ENCODE measurements at places on chromosomes 3 and 15.
A peak's percentile ranks its signal among the peaks of the same experiment; 100 is the strongest.

DNA sequence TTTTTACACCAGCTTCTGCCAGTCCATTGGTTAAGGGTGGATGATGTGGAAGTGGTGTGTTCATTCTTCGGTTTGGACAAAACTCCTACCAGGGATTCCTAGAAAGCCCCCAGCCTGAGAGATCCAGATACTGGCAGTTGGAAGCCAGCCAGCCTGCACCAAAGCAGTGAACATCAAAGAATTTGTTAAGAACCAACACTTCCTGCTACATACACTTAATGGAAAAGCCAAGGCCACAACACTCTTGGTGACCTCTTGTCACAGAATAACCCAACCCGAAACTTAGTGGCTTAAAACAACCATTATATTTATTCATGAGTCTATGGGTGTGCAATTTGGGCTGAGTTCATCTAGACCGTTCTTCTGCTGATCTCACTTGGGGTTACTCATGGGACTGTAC is 42.9 kb upstream of the ADAMTS9 start:
- no peak for DNase-seq
- H3K27me3 ChIP-seq = no peaks in the 10 kb centered on the region

DNA sequence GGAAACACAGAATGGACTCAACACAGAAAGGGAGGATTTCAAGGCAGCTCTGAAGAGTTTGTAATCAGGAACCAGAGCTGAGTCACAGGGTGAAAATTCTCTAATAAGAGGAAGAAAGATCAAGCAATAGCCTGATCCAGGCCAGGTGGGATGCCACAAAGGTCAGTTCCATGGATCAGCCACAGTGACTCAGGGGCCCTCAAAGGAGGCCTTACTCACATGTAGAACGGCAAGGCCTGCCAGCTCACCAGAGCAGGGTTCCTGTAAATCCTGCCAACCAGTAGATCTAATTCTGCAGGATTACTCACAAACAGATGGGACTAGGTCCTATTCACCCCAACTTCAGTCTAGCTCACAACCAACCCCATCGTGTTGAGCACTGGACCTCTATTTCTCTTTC is 78.3 kb upstream of the PPP2R3A start:
- no peak overlapping the region for H3K27ac ChIP-seq
- no peaks in the 10 kb centered on the region for H3K36me3 ChIP-seq
- no peaks in the 10 kb centered on the region for H3K4me1 ChIP-seq
- no peak for DNase-seq
- H3K4me3 ChIP-seq = no peak overlapping the region

GRCh38 chr3:186235554-186235953 is 126.5 kb downstream of the DGKG start:
- H3K27me3 ChIP-seq = peaks cover 9% of the 10 kb centered on the region
- no peak for DNase-seq
- peak overlapping the region; percentile 26 for H3K27ac ChIP-seq
- peaks cover 9% of the 10 kb centered on the region for H3K4me1 ChIP-seq
- H3K4me3 ChIP-seq = peak overlapping the region; percentile 24
- no peaks in the 10 kb centered on the region for H3K36me3 ChIP-seq

DNA sequence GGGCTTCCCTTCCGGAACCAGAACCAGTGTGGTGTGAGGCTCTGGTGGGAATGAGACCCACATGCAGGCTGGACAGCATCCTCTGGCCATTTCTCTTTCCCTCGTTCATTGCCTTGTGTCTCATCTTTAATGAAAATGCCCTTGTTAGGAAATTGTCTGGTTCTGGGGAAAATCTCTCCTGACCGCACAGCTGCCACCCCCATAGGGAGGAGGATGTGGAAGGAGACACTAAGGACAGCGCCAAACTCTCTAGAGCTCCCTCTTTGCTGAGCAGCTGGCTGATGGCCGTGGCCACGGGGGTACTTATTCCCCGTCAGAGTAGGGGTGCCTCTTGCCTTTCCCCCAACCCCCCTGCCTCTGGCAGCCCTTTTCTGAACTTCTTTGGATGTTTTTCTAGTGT is 297.6 kb upstream of the C2CD4B start:
- peaks cover 52% of the 10 kb centered on the region for H3K27me3 ChIP-seq
- H3K4me3 ChIP-seq = no peak overlapping the region
- no peaks in the 10 kb centered on the region for H3K4me1 ChIP-seq
- H3K27ac ChIP-seq = no peak overlapping the region
- H3K36me3 ChIP-seq = no peaks in the 10 kb centered on the region

- DNase-seq = no peak
- no peaks in the 10 kb centered on the region for H3K36me3 ChIP-seq
- H3K4me3 ChIP-seq = no peak overlapping the region
- H3K27me3 ChIP-seq = peaks cover 42% of the 10 kb centered on the region
- H3K4me1 ChIP-seq = no peaks in the 10 kb centered on the region
These were observed 73.7 kb upstream of the DLG1 start for GRCh38 chr3:197372047-197372661.

DNA sequence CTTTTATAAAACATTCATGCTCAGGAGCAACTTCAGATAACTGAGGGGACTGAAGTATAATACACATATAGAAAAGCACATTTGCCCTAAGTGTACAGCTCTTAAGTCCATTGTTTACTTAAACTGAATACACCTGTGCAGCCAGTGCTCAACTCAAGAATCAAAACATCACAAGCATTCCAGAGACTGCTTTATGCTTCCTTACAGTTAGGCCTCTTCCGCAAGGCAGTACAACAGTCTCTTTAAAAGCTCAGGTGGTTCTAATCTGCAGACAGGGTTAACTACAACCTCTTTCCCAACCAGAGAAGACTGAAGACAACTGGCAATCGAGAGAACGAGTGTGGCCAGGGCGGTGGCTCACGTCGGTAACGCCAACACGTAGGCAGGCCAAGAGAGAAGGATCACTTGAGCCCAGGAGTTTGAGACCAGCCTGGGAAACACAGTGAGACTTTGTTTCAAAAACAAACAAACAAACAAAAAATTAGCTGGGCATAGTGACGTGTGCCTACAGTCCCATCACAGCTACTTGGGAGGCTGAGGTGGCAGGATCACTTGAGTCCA is 16.9 kb downstream of the MCCC1 start:
- peaks cover 27% of the 10 kb centered on the region for H3K36me3 ChIP-seq
- peaks cover 13% of the 10 kb centered on the region for H3K4me1 ChIP-seq
- no peaks in the 10 kb centered on the region for H3K27me3 ChIP-seq
- no peak overlapping the region for H3K4me3 ChIP-seq

GRCh38 chr3:171643033-171643432 is 167.2 kb downstream of the PLD1 start:
- H3K27ac ChIP-seq = no peak overlapping the region
- no peaks in the 10 kb centered on the region for H3K27me3 ChIP-seq
- H3K4me3 ChIP-seq = no peak overlapping the region
- H3K36me3 ChIP-seq = no peaks in the 10 kb centered on the region
- H3K4me1 ChIP-seq = no peaks in the 10 kb centered on the region
- DNase-seq = no peak

DNA sequence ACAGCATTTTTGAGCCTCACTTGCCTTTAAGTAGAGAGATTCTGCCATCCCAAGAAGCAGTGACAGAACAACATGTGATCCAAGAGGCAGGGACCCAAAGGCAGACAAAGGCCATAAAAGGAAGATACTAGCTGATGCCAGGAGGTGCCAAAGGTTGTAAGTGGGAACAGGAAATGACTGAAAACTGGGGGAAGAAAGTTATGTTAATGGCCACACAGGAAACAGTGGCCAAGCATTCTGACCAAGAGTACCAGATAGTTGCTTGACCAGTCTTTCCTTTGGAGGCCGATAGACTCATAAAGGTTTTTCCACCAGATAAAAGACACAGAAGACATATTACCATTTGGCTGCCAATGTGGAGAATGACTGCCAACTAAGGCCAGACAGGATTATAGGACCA is 274.5 kb upstream of the PEX5L start:
- H3K27me3 ChIP-seq = no peaks in the 10 kb centered on the region
- H3K36me3 ChIP-seq = no peaks in the 10 kb centered on the region
- H3K27ac ChIP-seq = no peak overlapping the region
- no peak for DNase-seq

GRCh38 chr3:143121241-143122088 is 1.9 kb downstream of the CHST2 start:
- peak; percentile 41 for DNase-seq
- peaks cover 7% of the 10 kb centered on the region for H3K36me3 ChIP-seq
- no peak overlapping the region for H3K27ac ChIP-seq
- peaks cover 6% of the 10 kb centered on the region for H3K4me1 ChIP-seq

GRCh38 chr15:31554261-31554660 is 227.6 kb downstream of the KLF13 start:
- no peak for DNase-seq
- peaks cover 45% of the 10 kb centered on the region for H3K27me3 ChIP-seq
- no peak overlapping the region for H3K27ac ChIP-seq
- H3K36me3 ChIP-seq = no peaks in the 10 kb centered on the region

GRCh38 chr3:69422751-69423150 is 36.9 kb upstream of the FRMD4B start:
- H3K4me1 ChIP-seq = no peaks in the 10 kb centered on the region
- H3K4me3 ChIP-seq = no peak overlapping the region
- no peak overlapping the region for H3K27ac ChIP-seq
- DNase-seq = no peak

DNA sequence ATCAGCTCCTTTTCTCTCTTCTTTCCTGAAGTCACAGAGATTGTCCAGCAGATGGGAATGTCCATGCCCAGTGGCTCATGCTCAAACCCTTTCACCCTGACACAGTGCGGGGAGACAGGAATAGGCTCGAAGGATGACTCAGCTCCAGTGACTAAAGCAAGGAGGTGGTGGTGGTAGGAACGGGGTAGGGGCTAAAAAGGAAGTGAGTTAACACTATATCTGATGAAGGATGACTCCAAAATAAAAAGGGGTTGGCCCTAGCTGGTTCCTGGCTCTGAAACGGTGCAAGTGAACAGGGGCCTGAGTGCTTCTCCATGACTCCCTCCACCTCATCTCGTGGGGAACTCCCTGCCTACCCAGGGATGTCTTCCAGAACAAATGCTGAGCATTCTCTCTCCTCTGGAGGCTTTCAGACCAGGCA is 167.4 kb upstream of the LPP start:
- H3K27ac ChIP-seq = no peak overlapping the region
- H3K36me3 ChIP-seq = peaks cover 1% of the 10 kb centered on the region
- peaks cover 35% of the 10 kb centered on the region for H3K4me1 ChIP-seq
- H3K4me3 ChIP-seq = peak overlapping the region; percentile 14
- DNase-seq = no peak

DNA sequence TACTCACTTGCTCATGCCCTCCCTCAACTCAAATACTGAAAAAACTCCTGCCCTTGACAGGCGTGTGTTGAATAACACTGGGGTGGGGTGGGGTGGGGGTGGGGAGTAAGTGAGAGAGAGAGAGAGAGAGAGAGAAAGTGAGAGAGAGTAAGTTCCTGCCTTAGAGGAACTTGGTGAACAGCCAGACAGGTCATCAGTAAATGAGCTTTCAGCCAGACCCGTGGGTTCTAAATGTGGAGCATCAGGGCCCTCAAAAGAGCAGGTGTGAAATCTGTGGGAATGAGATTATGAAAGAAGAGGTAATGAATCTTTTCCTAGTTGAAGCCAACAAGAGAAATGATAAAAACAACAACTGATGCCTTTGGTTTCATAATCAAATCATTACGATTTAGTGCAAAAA is 134.4 kb upstream of the FAM3D start:
- H3K4me1 ChIP-seq = no peaks in the 10 kb centered on the region
- H3K4me3 ChIP-seq = no peak overlapping the region
- DNase-seq = no peak
- no peaks in the 10 kb centered on the region for H3K27me3 ChIP-seq

DNA sequence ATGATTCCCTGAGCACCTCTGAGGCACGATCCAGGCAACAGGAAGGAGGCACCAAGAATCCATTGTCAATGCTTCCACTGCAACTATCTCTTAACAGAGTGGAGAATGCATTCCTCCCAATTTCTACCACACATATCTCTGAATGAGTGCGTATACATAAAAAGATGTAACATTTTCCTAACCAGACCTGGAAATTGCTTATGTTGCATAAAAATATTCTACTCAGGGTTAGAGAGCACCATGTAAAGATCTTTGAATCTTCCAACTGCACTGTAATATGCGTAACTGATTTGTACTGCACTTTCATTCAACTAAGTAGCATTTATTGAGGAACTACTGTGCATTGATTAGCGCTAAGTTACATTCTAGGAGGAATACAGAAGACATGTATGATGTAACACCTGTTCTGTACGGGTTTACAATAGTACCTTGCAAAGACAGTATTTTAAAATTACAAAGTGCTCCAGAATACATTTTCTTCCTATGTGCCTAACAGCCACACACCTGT is 237.8 kb downstream of the EBLN2 start:
- H3K27ac ChIP-seq = no peak overlapping the region
- no peak for DNase-seq
- H3K4me1 ChIP-seq = no peaks in the 10 kb centered on the region

GRCh38 chr3:103082501-103082900 is 647.7 kb downstream of the ZPLD1 start:
- no peak overlapping the region for H3K4me3 ChIP-seq
- no peaks in the 10 kb centered on the region for H3K4me1 ChIP-seq
- H3K27ac ChIP-seq = no peak overlapping the region
- DNase-seq = no peak
- no peaks in the 10 kb centered on the region for H3K27me3 ChIP-seq

DNA sequence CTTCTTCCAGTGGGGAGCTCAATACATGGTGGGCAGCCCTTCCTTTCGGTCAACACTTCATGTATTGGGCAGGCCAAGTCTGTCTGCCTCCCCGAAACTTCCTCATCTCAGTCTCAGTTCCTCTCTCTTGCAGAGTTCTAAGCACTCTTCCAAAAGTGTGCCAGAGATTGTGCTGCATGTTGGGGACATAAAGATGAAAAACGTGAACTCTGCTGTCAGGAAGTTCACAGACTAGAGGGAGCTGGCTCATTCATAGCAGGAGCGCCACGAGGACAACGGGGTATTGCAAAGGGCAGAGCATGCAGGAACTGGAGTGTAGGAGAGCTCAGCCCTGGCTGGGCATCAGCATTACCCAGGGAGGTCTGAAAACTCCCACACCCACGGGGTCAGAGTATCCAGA is 15.3 kb upstream of the EPHB3 start:
- peaks cover 10% of the 10 kb centered on the region for H3K4me1 ChIP-seq
- H3K27me3 ChIP-seq = peaks cover 79% of the 10 kb centered on the region
- DNase-seq = no peak
- no peaks in the 10 kb centered on the region for H3K36me3 ChIP-seq

DNA sequence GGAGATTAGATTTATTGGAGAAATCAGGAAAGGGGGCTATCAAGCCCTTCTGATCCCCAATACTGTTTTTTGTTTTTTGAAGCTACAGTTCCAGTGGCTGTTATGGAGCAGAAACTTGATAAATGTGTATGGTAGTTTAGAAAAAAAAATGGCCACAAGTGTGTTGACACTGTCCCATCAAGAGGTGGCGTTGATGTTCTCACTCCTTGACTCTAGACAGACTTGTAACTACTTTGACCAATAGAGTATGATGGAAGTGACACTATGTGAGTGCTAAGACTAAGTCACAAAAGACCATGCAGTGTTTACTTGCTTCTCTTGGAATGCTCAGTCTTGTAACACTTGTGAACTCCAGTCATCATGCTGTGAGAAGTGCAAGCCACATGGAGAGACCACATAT is 356.7 kb downstream of the PDCD6IP start:
- no peaks in the 10 kb centered on the region for H3K36me3 ChIP-seq
- no peaks in the 10 kb centered on the region for H3K4me1 ChIP-seq
- H3K27me3 ChIP-seq = peaks cover 19% of the 10 kb centered on the region
- no peak for DNase-seq

GRCh38 chr3:194485881-194486539 is 792 bp downstream of the ATP13A3 start:
- H3K27ac ChIP-seq = peak overlapping the region; percentile 87
- peaks cover 25% of the 10 kb centered on the region for H3K36me3 ChIP-seq
